ENCODE measurements at places on chromosomes 3 and 15.
A peak's percentile ranks its signal among the peaks of the same experiment; 100 is the strongest.

DNA sequence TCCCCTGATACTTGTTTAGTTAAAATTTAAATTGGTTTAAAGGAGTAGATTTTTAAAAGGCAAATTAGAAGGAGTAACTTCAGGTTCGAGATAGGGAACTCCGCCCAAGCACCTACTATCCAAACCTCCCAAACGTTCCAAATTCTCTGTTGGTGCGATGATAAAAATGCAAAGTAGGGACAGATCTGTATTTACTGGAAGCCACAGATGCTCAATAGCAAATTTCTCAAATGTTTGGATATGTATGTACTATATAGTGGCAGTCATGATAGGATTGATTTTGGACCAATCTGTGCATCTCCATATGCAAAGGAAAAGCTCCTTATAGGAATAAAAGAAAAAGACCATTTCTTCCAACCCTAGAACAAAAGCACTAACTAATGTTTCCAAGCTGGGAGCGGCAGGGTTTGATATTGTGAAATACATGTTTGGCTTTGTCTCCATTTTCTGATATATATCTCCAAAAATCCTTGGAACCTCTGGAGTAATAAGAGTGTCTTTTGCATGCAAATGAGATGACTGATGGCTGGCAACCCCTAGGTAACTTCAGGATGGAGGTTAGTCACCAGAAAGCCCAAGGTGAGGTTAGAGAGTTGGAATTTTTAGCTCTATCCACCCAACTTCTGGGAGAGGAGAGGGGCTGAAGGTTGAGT lies 15.6 kb downstream of the RTP2 start:
- no peak for DNase-seq

DNA sequence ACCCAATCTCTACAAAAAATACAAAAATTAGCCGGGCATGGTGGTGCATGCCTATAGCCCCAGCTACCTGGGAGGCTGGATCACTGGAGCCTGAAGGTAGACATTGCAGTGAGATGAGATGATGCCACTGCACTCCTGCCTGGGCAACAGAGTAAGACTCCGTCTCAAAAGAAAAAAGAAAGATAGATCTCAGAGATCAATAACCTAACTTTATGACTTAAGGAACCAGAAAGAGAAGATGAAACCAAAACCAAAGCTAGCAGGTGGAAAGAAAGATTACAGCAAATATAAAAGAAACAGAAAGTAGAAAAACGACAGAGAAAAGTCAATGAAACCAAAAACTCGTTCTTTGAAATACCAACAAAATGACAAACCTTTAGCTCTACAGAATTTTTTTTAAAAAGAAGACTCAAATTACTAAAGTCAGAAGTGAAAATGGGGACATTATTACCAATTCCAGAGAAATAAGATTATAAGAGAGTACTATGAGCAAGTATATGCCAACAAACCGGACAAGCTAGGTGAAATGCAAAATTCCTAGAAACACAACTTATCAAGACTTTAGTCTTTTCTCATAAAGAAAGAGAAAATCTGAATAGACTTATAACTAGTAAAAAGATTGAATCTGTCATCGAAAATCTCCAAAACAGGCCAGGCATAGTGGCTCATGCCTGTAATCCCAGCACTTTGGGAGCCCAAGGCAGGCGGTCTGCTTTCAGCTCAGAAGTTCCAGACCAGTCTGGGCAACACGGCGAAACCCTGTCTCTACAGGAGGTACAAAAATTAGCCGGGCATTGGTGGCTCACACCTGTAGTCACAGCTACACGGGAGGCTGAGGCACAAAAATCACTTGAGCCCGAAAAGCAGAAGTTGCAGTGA lies 35.0 kb downstream of the ACAP2 start:
- no peak for DNase-seq

- DNase-seq = no peak
Measured at GRCh38 chr15:27820722-27821121, 278.4 kb downstream of the OCA2 start.

DNA sequence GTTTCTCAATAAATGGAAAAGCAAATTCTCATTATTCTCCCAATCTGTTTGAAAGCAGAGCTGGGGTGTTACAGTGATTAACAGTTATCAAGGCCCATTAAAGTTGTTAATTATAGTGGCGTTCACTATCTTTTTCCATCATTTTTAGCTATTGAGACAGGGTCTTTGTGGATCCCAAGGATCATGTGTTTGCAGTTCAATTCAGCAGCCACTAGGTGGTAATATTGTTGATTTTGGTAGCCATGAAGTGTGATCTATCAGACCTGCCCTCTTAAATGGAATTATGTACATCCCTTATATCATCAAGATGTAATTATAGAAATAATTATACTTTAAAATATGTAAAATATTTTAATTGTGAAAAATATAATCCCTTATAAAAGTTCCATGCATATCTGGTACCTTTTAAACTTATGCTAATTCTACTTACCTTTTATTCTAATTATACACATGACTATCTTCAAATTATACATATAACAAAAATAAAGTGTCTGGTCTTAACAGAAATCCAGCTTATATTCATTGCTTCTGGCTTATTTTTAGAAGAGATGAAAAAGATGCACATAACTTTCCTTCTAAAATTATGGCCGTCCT lies 126.4 kb downstream of the GREM1 start:
- peak; percentile 7 for DNase-seq

DNA sequence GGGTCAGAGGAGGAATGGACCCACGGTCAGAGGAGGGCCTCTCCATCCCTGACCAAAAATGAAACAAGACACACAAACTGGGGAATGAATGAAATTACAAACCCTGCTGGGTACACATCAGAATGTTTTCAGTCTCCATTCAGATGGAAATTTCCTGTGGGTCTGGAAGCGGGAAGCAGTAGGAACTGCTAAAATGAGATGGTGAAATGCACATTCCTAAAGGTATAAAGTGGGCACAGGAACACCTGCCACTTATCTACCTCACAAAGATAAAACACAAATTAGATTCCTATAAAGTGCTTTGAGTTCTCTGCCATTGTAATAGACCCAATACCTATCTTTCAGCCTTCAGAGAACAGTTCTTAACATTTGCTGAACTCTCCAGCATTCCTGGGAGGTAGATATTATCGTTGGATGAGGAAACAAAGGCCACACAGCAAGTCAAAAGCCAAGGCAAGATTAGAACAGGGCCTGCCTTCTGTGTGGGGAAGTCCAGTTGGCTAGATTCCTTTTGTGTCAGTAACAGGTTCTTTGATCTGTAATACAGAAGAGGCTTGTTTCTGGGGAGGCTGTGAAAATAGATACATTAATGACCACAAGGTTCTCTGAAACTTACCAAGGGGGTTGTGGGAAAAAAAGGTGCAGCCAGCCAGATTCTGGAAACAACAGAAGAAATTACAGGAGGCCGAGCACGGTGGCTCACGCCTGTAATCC lies 98.4 kb downstream of the IGF2BP2 start:
- DNase-seq = no peak

DNA sequence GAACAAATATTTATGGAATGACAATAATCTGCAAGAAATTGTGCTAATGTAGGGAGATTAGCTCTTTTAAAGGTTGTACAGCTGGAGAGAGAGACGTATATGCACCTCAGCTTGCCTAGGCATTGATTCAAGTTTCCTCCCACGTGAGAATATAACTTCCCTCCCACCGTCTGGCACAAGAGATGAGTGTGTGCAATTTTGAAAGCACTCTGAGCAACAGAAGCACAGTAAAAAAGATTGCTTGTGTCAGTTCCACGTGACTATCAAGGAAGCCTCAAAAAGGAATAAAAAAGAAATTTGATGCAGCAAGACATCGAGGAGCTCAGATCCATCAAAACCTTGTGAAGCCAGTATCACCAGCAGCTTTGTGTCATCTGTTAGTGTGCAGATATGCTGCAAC lies 435.3 kb downstream of the TUSC7 start:
- no peak for DNase-seq

- peak; percentile 56 for DNase-seq
Measured at GRCh38 chr3:196321162-196321561, 3.1 kb upstream of the DYNLT2B start.

DNA sequence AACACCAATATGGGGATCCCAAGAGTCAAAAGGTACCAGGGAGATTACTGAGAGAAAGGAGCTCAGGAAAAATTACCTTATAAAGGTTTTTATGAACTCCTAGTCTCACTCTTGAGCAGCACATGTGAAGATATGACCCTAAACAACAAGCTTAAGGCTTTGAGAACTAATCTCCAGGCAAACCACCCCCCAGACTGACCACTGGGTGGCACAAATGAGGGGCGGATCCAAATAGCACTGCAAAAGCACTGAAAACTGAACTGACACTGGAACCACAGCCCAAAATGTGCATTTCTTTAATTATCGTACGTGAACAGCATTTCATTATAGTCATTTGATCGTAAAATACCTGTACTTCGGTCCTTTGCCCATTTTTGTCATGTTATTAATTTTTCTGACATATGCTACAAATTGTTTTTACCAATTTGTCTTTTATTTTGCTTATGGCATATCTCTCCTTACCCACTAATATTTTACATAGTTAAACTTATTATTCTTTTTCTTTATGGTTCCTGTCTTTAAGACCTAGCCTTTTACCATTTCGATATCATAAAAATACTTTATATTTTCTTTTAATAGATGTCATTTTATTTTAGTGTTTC lies 31.5 kb upstream of the TFDP2 start:
- no peak for DNase-seq

DNA sequence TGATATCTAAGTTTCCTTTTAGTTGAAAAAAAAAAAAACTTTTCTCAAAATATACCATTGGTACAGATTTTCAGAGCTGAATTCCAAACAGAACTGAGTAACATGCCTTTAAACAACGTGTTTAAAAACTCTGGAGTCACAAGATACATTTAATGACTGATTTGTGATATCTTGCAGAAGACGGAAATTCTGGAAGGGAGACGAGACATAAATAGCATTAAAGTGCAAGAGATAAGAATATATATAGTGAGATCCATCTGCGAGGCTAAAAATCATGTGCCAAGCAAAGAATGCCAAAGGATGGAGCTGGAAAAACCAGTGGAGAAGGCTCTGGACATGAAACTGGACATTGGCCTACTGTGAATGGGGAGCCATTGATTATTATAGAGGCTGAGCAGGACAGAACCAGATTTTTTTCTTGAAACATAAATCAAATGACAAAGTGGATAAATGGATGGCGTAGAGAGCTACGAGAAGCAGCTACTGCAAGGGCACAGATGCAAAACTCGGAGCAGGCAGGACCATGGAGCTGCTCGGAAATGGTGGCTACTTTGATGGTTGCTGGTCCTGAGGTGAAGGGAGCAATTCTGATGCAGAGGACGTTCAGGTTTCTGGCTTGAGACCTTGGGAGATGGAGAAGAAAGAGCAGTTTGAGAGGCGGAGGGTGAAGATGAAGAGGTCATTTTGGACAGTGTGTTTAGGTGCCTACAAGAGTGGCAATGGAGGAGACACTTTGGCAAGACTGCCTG lies 88.8 kb downstream of the CPN2 start:
- no peak for DNase-seq
